SHP77 treated with DMSO at 0.1 percent for 48 hours (cell line): ENCODE measurements at places on chromosomes 11 and 22.

DNA sequence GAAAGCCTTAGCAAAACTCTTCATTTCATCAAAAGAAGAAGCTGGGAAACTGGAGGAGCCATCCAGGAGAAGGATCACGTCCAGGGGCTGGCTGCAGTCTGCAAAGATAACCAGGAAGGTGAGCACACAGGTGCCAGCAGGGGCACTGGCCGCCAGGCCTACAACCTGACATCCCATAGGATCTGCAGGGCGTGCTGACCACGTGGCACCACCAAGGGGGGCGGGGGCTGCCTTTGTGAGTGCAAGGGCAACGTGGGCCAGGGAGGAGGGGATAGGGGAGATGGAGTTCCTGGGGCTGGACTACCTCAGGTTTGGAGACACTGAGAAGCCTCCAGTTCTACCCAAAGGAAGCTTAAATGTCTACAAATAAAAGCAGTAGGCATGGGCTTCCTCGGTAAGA lies 102.7 kb upstream of the CCT8L2 start:
- DNase-seq, result no peak

DNA sequence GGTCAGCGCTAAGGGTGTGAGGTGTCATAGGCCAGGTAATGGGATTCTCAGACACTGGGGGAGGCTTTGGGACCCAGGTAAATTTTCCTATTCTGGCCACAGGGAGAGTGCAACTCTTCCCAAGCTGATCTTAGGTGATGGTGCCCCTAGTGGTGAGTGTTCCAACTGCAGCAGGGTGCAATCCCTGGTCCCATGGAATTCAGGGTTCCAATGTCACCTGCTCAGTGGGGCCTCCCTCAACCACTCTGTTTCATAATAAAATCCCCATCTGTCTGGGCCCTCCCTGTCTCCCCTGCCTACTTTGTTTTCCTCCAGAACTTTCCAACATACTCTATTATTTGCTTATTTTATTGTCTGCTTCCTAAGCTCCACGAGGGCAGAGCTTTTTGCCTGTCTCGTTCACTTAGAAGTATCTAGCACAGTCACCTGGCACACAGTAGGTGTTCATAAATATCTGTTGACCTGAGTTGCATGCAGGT lies 2.9 kb upstream of the SGSM1 start:
- no peak for DNase-seq

DNA sequence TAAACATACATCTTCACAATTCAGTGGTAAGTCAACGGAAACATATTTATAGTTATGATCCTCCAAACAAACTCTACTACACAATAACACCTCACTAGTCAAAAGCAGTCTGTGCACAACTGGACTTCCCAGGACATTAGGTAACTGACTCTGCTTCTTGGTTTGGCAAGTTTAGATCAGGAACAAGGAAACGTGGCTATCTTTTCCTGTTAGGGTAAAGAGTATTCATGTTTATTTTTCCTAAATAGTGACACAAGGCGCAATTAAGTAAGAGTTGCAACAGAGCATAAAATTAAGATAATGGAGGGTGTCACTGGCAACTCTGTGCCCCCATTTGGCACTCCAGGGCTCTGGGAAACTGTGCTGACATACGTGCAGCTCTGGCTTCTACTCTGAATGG lies 70.2 kb upstream of the TP53AIP1 start:
- DNase-seq, result no peak

GRCh38 chr11:117551761-117552343 lies 224.2 kb downstream of the CEP164 start:
- no peak for DNase-seq

DNA sequence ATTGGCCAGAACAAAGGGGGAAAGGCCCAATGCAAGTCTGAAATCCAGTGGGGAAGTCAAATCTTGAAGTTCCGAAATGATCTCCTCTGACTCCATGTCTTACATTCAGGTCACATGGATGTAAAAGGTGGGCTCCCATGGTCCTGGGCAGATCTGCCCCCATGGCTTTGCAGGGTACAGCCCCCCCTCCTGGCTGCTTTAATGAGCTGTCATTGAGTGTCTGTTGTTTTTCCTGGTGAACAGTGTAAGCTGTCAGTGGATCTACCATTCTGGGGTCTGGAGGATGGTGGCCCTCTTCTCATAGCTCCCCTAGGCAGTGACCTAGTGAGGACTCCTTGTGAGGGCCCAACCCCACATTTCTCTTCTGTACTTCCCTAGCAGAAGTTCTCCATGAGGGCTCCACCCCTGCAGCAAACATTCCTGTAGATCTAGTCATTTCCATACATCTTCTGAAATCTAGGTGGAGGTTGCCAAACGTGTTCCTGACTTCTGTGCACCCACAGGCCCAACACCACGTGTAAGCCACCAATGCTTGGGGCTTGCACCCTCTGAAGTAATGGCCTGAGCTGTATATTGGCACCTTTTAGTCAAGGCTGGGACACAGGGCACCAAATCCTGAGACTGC lies 9.3 kb downstream of the CARD18 start:
- DNase-seq, result no peak

- no peak for DNase-seq
Observed at GRCh38 chr11:93655047-93655446, 6.4 kb upstream of the CEP295 start.

- no peak for DNase-seq
Observed at GRCh38 chr11:120122924-120123683, 14.8 kb downstream of the TRIM29 start.

- DNase-seq, result no peak
Observed at GRCh38 chr11:88447281-88447680, 109.7 kb upstream of the CTSC start.

GRCh38 chr11:47387944-47388696 lies 9.8 kb upstream of the SPI1 start:
- DNase-seq, result no peak

- DNase-seq, result no peak
Observed at GRCh38 chr22:19823191-19823901, 31.3 kb downstream of the GNB1L start.

DNA sequence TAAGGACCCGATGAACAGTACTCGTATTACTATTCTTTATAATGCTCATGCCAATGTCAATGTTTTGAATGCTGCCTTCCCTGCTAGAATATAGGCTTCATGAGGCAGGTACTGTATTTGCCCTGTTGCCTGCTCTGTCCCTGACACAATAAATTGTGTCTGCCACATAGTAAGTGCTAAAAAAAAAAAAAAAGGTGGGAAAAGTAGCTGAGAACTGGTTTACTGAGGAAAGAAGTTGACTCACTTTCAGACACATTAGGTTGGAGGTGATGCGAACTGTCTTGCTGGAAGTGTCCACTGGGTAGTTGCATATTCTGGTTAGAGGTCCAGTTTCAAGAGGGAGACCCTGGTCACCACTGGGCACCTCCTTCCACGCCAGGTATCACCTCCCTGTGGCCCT lies 255.9 kb downstream of the KIRREL3 start:
- no peak for DNase-seq

- no peak for DNase-seq
Observed at GRCh38 chr11:46256540-46257001, 20.9 kb upstream of the CREB3L1 start.

- no peak for DNase-seq
Observed at GRCh38 chr22:45683248-45683647, 11.6 kb downstream of the ATXN10 start.

GRCh38 chr11:12591706-12592105 lies 82.5 kb upstream of the TEAD1 start:
- DNase-seq, result no peak

- DNase-seq, result no peak
Observed at GRCh38 chr11:121889931-121890330, 226.1 kb downstream of the BLID start.

GRCh38 chr11:77347948-77348347 lies 46.5 kb upstream of the GDPD4 start:
- DNase-seq, result no peak

DNA sequence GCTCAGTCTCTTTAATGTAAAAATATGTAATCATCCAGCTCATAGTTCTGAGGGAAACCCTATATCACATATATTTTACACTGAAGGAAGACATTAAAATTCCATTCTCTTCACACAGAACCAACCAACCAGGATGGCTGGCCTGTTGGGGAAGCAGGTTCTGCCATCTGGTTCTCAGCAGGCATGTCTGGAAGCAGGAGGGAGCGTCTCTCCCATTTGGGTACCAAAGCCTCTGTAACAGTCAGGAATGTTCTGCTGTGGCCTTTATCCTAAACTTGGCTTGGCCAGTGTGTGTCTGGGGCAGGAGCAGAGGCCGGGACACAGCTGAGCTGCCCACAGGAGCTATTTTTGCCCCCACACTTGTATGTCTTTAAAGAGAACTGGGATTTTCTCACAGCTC lies 29.2 kb downstream of the SGSM3 start:
- no peak for DNase-seq

- DNase-seq, result no peak
Observed at GRCh38 chr22:38866399-38867123, 5.5 kb downstream of the CBX6 start.

DNA sequence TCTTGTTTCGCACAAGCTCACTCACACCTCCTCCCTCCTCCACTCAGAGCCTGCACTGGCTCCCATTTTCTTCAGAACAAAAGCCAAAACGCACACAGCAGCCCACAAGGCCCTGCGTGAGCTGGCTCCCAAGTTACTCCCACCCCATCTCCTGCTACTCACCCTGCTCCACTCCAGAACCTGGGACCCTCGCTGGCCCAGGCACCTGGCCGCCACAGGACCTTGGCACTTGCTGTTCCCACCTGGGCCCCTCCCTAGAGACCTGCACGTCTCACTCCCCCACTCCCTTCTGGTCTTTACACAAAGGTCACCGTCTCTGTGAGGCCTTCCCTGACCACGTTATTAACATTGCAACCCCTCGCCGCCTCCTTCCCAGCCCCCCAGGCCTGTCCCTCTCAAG lies 945 bp upstream of the MFNG start:
- DNase-seq, result no peak

DNA sequence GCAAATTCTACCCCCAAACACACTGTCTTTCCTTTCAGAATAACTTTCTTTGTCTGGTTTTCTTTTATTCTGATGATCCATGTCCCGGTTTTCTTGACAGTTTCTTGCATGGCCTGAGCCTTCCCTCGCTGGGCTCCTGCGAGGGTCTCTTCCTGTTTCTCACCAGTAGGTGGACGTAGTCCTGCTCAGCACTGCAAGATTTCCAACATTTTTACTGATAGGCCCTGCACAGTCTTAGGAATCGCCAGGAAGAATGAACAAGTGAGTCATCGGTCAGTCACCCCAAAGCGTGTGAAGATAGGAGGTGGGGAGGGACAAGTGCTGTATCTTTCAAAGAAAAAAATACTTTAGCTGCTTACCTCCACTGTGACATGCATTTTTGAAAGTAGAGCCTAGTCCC lies 16.9 kb upstream of the KIRREL3 start:
- no peak for DNase-seq

- DNase-seq, result no peak
Observed at GRCh38 chr11:105149477-105149876, 9.9 kb upstream of the CARD18 start.

DNA sequence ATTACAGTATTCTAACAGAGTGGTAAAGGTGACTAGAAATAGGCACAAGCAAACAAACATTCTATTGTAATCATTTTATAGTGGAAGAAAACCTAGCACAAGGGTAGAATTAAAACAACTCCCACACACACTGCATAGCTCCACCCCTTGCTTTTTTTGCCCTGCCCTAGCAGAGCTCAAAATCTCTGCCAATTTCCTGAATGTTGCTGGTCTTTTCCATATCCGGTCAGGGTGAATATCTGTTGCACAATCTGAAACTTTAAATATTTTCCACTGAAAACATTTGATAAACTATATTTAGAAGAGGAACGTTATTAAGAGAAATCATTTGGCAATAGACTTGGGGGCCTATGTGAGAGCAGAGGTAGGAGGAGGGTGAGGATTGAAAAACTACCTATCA lies 2.7 kb downstream of the SPA17 start:
- no peak for DNase-seq

DNA sequence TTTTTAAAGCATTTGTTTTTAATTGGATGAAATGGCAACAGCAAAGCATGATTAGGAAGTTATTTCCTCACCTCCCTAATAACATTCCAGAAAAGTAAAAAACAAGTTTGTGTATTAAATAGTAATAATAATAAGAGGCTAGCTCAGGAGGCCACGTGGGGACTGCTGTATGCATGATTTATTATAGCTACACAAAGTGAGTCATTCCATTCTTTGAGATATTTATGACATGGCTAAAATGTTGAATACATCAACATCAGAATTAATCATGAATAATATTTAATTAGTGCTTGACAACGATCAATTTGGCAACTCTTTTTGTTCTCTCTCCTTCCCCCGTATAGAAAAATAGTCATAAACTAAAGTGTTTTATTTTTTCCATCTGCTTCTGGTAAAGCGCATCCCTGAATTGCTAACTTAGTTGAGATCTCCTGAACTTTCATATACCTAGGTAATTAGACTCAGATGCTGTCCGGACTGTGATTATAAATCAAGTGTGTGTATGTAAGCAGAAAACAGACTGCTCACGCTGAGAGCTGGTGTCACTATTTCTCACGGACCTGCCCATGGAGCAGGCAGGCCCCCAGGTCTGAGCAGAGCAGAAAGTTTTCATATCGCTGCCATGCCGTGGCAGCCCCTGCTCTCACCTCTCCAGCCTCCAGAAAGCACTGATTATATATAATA lies 125.7 kb downstream of the WT1 start:
- no peak for DNase-seq

DNA sequence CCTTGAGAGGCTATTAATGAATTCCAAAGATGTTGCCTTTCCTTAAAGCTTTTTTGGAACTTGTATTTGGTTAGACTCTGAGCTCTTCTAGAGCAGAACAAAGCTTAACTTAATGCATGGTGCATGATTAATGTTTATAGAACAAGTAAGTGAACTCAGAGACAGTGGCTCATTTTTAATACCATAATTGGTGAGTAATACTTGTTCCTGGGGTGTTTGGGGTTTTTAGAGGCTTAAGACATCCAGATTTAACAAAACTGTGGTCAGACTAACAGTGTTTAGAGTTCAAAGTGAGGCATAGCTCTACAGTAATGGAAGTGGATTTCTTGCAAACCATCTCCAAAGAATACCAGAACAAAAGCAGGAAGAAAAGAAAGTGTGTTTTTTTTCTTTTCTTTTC lies 73.7 kb upstream of the CTSC start:
- no peak for DNase-seq

- DNase-seq, result no peak
Observed at GRCh38 chr22:32144496-32145274, 14.4 kb downstream of the C22orf42 start.

DNA sequence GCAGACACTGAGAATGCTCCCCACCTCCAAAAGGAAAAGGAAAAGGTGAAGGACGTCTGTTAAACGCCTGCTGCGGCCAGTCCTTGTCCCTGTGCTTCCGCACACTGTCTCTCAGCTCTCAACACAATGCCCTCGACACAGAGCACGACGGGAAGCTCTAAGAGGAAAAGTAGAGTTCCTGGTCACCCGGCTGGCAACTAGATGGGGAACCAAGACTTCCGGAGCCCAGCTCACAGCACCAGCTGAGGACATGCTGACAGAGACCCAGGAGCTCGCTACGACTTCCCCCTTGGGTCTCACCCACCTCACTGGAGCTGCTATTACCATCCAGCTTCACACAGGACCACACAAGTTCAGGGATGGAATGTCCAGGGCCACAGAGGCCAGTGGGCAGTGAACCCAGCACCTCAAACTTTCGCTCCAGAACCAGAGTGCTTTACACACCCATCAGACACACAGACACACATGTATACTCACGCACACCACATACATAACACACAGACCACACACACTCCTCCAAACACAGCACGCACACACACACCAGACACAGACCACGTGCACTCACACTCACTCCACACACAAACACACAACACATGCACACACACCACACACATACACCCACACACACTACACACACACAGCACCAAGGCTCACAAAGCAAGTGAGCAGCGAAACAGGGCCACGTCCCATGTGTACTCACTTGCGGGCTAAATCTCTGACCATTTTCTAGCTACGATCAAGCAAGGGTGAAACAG lies 9.6 kb downstream of the SULT4A1 start:
- no peak for DNase-seq
